ENCODE measurements at places on chromosomes 7 and 10.

GRCh38 chr7:132437730-132438129 is 138.5 kb downstream of the PLXNA4 start:
- H3K4me1 ChIP-seq = no peaks in the 10 kb centered on the region
- H3K27me3 ChIP-seq = no peaks in the 10 kb centered on the region
- no peak overlapping the region for H3K4me3 ChIP-seq
- DNase-seq = no peak
- no peaks in the 10 kb centered on the region for H3K36me3 ChIP-seq
- no peak overlapping the region for H3K27ac ChIP-seq

GRCh38 chr7:154330318-154330717 is 278.1 kb downstream of the DPP6 start:
- no peak overlapping the region for H3K4me3 ChIP-seq
- DNase-seq = no peak
- no peaks in the 10 kb centered on the region for H3K27me3 ChIP-seq
- H3K4me1 ChIP-seq = no peaks in the 10 kb centered on the region
- H3K36me3 ChIP-seq = no peaks in the 10 kb centered on the region

GRCh38 chr7:23472956-23473843 is 2.9 kb upstream of the IGF2BP3 start:
- peak overlapping the region; percentile 71 for H3K4me3 ChIP-seq
- H3K27ac ChIP-seq = peak overlapping the region; percentile 100
- H3K4me1 ChIP-seq = peaks cover 2% of the 10 kb centered on the region
- H3K27me3 ChIP-seq = no peaks in the 10 kb centered on the region
- DNase-seq = no peak
- no peaks in the 10 kb centered on the region for H3K36me3 ChIP-seq

DNA sequence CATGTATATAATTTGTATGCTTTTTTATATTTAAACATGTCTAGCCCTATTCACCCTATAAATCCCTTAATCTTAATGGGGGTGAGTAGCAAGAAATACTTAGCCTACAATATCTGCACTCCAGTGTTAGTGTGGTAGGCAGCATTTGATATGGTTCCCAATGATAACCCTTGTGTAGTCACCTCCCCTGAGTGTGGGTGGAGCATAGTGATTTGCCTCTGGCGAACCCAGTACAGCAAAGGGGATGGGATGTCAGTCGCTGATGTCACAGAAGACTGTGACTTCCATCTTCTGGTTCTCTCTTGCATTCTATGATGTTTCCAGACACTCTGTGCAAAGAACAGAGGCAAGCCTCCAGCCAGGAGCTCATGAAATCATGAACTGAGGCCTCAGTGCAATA is 211.2 kb downstream of the CRPPA start:
- no peak overlapping the region for H3K27ac ChIP-seq
- no peaks in the 10 kb centered on the region for H3K36me3 ChIP-seq
- DNase-seq = no peak
- no peak overlapping the region for H3K4me3 ChIP-seq
- peaks cover 3% of the 10 kb centered on the region for H3K4me1 ChIP-seq

DNA sequence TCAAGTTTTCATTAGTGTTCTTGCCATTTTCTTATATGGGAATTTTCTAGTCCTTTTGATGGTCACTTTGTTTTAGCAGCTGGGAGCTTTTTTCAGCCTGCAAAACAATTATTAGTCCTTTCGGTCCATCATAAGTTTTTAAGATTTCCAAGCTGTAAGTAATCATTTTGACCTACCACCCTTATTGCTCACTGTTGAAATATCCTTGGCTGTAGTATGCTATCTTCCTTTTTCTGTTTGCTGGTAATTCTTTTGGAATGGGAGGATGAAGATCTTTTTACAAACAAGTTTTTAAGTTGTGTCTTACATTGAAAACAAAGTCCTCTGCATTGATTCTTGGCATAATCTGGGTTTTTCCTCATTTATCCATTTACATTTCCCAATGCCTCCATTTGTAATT is 24.0 kb downstream of the BZW2 start:
- no peak for DNase-seq
- H3K27ac ChIP-seq = no peak overlapping the region
- no peaks in the 10 kb centered on the region for H3K36me3 ChIP-seq
- no peak overlapping the region for H3K4me3 ChIP-seq

DNA sequence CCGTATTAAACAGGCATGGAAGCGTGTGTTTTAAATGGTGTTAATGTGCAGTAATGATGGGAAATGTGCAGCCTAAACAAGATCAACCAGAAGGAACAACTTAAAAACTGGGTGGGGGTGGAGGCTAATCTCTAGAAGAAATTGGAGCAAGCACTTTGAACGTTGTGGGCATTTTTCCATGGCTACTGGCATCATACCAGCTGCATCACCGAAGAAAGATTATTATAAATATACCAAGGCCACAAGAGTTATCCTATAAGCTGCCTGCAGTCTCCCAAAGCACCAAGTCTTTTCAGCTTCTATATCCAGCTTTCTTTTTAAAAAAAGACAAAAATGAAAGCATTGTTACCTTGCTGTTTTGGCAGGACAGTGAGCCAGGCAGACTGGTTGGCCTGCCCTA is 79.9 kb downstream of the FGFR2 start:
- no peak overlapping the region for H3K4me3 ChIP-seq
- peaks cover 15% of the 10 kb centered on the region for H3K4me1 ChIP-seq
- DNase-seq = no peak
- no peak overlapping the region for H3K27ac ChIP-seq
- no peaks in the 10 kb centered on the region for H3K36me3 ChIP-seq
- no peaks in the 10 kb centered on the region for H3K27me3 ChIP-seq

GRCh38 chr10:82420001-82420400 is 545.0 kb downstream of the NRG3 start:
- no peak for DNase-seq
- no peaks in the 10 kb centered on the region for H3K36me3 ChIP-seq
- H3K4me1 ChIP-seq = no peaks in the 10 kb centered on the region
- no peak overlapping the region for H3K27ac ChIP-seq
